Activated naive CD4-positive, alpha-beta T cell treated with anti-CD3 and anti-CD28 coated beads for 36 hours (primary cell): ENCODE measurements at places on chromosomes 2 and 18.

DNA sequence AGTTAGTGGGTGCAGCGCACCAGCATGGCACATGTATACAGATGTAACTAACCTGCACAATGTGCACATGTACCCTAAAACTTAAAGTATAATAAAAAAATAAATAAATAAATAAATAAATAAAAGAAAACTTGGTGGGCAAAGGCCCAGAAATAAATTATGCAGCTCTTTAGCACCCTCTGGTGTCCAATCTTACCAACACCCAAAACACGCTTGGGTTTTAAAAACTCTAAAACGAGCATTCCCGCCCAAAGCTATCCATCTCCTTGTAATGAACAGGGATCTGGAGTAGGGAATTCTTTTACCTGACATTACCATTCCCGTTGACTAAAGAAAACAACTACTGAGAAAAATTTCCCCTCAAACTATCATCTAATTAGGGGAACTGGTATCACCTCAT lies 2005.9 kb upstream of the CELF4 start:
- no peaks in the 10 kb centered on the region for H3K36me3 ChIP-seq
- no peak overlapping the region for H3K4me3 ChIP-seq
- no peak for DNase-seq

DNA sequence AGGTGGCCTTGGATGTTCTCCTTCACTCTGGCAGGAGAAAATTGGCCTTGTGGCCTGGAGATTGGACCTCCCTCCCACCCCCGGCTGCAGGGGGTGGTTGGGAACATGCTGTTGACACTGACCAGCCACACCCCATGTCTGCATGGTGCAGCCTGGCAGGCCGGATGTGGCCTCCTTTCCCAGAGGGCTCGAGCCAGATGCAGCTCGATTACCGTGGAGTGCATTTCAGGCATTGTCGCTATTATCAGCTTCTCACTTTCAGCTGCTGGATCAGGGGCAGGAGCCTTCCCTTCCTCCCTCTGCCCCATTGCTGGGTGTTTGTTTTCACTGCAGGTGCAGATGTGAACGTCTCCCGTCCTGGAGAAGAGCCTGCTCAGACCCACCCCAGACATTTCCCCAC lies 211.0 kb upstream of the SIX2 start:
- no peaks in the 10 kb centered on the region for H3K4me1 ChIP-seq
- H3K27ac ChIP-seq, result no peak overlapping the region
- no peaks in the 10 kb centered on the region for H3K36me3 ChIP-seq
- no peak for DNase-seq
- no peak overlapping the region for H3K4me3 ChIP-seq

- H3K27ac ChIP-seq, result no peak overlapping the region
- H3K4me1 ChIP-seq, result peaks cover 15% of the 10 kb centered on the region
- H3K4me3 ChIP-seq, result no peak overlapping the region
- H3K27me3 ChIP-seq, result no peaks in the 10 kb centered on the region
- no peak for DNase-seq
These were observed 10.3 kb downstream of the POLI start for GRCh38 chr18:54279477-54280219.

DNA sequence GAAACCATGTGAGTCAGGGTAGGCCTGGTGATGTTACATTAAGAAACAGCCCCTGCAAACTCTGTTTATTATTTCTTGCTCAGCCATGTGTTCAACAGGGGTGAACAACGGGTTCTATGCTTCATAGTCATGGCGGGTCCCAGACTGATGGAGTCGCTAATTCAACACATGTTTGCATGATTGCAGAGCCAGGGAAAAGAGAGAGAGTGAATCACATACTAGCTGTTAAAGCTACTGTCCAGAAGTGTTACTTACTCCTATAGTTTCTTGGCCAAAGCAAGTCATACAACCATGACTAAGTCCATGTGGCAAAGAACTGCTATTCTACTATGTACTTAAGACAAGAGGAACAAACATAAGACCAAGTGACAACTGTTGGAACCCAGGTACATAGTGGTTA lies 241.2 kb upstream of the SKOR2 start:
- H3K4me3 ChIP-seq, result no peak overlapping the region
- no peak for DNase-seq
- H3K4me1 ChIP-seq, result peaks cover 2% of the 10 kb centered on the region
- H3K27ac ChIP-seq, result no peak overlapping the region

DNA sequence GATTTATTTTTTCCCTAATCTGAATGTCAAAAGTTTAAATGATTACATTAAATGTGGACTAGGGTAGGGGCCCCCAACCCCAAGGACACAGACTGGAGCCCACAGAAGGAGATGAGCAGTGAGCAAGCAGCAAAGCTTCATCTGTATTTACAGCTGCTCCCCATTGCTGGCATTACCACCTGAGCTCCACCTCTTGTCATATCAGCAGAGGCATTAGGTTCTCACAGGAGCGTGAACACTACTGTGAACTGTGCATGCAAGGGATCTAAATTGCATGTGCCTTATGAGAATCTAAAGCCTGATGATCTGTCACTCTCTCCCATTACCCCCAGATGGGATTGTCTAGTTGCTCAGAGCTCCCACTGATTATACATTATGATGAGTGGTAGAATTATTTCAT lies 3.8 kb downstream of the MOB1A start:
- H3K27ac ChIP-seq, result peak overlapping the region; percentile 13
- peaks cover 47% of the 10 kb centered on the region for H3K4me1 ChIP-seq
- H3K4me3 ChIP-seq, result no peak overlapping the region
- H3K36me3 ChIP-seq, result peaks cover 32% of the 10 kb centered on the region
- no peaks in the 10 kb centered on the region for H3K27me3 ChIP-seq

DNA sequence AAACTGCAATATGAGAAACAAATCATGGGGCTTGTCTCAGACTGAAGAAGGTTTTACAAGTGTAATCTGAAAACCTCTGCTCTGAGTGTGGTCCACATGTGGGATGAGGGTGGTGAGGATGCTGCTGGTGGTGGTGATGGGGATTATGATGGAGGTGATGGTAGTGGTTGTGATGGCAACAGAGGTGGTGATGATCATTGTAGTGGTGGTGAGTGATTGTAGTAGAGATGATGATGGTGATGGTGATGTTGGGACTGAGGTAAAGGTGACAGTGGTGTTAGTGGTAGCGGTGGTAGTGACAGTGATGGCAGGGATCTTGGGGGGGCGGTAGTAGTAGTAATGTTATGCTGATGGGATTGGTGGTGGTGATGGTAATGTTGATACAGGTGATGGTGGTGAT lies 217.8 kb downstream of the ANAPC1 start:
- no peak for DNase-seq
- H3K27ac ChIP-seq, result no peak overlapping the region
- no peaks in the 10 kb centered on the region for H3K36me3 ChIP-seq
- H3K4me3 ChIP-seq, result no peak overlapping the region
- H3K27me3 ChIP-seq, result peaks cover 2% of the 10 kb centered on the region
- H3K4me1 ChIP-seq, result peaks cover 6% of the 10 kb centered on the region

- no peak for DNase-seq
- no peaks in the 10 kb centered on the region for H3K36me3 ChIP-seq
- H3K4me3 ChIP-seq, result no peak overlapping the region
- H3K4me1 ChIP-seq, result peaks cover 39% of the 10 kb centered on the region
- no peak overlapping the region for H3K27ac ChIP-seq
These were observed 4.9 kb upstream of the NEUROD1 start for GRCh38 chr2:181685150-181685688.

DNA sequence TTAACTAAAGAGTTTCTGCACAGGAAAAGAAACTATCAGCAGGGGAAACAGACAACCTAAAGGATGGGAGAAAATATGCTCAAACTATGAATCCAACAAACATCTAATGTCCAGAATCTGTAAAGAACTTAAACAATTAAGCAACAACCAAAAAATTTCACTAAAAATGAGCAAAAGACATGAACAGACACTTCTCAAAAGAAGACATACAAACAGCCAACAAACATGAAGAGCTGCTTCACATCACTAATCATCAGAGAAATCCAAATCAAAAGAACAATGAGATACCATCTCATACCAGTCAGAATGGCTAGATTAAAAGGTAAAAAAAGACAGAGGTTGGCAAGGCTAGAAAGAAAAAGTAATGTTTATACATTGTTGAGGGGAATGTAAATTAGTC lies 8.8 kb upstream of the GULP1 start:
- no peak for DNase-seq
- no peaks in the 10 kb centered on the region for H3K4me1 ChIP-seq
- no peak overlapping the region for H3K4me3 ChIP-seq
- H3K36me3 ChIP-seq, result no peaks in the 10 kb centered on the region
- H3K27me3 ChIP-seq, result no peaks in the 10 kb centered on the region

DNA sequence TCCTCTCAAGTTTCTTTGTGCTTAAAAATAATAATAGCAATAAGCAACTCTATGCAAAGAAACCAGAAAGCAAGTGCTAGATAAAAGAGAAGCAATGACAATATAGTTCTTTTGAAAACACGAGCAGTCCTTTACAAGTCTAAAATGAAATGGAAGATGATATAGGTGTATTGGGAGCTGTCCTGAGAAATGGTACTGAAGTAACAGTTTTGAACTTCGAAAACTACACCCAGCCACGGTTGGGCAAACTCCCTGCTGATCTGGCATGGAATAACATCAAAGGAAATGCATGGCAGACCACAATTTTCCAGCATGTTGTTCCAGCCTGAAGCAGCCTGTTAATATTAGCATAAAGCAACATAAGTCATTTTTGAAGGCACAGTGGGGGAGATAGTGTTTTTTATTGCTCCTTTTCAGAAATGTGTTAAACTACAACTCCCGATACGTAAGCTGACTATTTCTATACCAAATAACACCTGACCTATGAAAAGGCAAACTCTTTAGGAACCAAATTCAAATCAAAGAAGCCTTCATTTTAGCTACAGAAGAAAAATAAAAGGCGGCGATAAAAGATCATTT lies 596.1 kb upstream of the KLHL29 start:
- no peaks in the 10 kb centered on the region for H3K27me3 ChIP-seq
- no peaks in the 10 kb centered on the region for H3K4me1 ChIP-seq
- no peaks in the 10 kb centered on the region for H3K36me3 ChIP-seq
- DNase-seq, result no peak

- H3K4me1 ChIP-seq, result no peaks in the 10 kb centered on the region
- H3K4me3 ChIP-seq, result no peak overlapping the region
- DNase-seq, result peak; percentile 82
- peaks cover 2% of the 10 kb centered on the region for H3K27me3 ChIP-seq
These were observed 27.8 kb upstream of the GAREM2 start for GRCh38 chr2:26144953-26145680.

DNA sequence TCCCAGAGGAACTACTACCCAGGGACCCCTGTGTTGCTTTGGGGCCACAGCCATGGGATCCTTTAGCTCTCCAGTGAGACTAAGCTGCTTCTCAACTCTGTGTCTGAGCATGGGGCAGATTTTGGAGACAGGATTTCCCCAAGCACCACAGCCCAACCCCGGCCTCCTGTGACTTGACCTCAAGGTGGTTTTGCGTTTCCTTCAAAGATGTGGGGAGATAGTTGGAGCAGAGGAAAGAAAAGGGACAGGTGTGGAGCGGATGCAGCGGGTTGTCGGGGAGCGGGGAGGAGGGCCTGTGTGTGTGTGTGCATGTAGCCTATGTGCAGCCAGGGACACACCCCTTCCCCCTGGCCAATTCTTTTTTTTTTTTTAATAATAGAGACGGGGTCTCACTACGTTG lies 10.2 kb downstream of the ARID5A start:
- no peak for DNase-seq
- H3K27ac ChIP-seq, result peak overlapping the region; percentile 88
- H3K4me1 ChIP-seq, result peaks cover 59% of the 10 kb centered on the region
- no peak overlapping the region for H3K4me3 ChIP-seq
